ENCODE measurements at places on chromosomes 4 and X.

- DNase-seq, result no peak
Measured at GRCh38 chr4:146846882-146847281, 98.8 kb downstream of the TTC29 start.

DNA sequence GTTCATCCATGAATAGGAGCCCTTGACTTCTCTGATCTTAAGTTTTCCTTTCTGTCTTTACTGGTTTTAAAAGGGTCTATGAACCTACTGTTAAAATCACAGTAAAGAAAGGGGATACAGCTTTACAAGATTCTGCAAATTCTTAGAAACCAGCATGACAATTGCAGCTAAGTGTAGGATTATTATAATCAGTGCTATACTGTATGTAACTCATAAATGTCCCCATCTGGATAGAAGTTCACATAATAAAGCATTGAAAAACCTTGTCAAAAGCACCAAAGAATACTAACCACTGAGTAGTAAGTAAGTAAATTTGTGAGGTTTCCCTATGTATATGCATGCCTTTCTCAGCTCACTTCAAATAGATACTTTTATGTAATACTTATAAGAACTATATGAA lies 724.6 kb downstream of the CENPC start:
- no peak for DNase-seq

GRCh38 chr4:87872028-87872427 lies 39.3 kb downstream of the MEPE start:
- DNase-seq, result no peak

GRCh38 chrX:56783996-56784620 lies 55.1 kb downstream of the NBDY start:
- no peak for DNase-seq

Data from CD14-positive monocyte (primary cell).